ENCODE measurements at places on chromosomes 5 and 9.
A peak's percentile ranks its signal among the peaks of the same experiment; 100 is the strongest.

DNA sequence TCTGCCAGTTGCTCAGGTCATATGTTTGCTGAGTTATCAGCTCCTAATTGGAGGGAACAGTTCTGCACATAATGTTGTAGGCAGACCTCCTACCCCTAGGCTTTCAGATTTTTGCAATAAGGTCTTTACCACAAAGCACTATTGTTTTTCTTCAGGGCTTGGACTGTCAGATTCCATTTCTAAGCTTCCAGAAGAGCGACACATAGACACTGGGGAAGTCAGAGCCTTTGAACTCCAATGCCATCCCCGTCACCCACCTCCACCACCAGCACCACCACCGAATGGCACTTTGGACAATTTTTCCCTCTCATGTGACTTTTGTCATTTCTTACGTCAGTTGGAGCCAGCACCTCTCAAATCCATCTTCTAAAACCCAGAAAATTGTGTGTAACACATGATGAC is 28.3 kb upstream of the SPRY4 start:
- DNase-seq: no peak

- no peak for DNase-seq
Observed at GRCh38 chr5:119323601-119324000, 32.2 kb upstream of the TNFAIP8 start.

GRCh38 chr5:137070521-137070920 is 428.6 kb downstream of the SPOCK1 start:
- no peak for DNase-seq

- no peak for DNase-seq
Observed at GRCh38 chr5:68122439-68123328, 92.9 kb upstream of the PIK3R1 start.

DNA sequence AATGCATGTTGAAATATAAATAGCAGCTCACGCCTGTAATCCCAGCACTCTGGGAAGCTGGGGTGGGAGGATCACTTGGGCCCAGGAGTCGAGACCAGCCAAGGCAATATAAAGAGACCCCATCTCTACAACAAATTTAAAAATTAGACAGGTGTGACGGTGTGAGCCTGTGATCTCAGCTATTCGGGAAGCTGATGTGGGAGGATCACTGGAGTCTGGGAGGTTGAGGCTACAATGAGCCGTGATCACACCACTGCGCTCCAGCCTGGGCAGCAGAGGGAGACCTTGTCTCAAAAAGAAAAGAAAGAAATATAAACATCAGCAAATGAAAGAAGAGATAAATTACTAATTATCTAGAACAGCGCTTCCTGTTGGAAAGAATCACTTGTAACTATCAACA is 105.0 kb downstream of the MAPKAP1 start:
- DNase-seq: no peak

DNA sequence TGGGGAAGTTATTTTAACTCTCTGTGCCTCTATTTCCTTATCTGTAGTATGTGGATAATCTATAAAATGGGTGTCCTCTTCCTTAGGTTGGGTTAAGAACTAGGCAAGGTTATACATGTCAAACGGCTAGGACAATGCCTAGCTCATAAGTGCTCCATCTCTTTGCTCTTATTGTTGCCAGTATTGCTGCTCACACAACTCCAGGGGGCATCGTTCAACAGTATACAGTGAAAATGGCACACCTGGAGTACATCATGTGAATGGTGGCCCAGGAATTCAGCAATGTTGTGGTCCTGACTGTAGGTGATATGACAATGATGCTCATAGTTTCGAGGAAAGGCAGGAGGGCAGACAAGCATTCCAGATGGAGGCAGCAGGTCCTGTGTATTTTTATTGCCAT is 30.1 kb downstream of the SLIT3 start:
- DNase-seq: no peak

- DNase-seq: no peak
Observed at GRCh38 chr5:81848362-81848880, 97.5 kb upstream of the SSBP2 start.

DNA sequence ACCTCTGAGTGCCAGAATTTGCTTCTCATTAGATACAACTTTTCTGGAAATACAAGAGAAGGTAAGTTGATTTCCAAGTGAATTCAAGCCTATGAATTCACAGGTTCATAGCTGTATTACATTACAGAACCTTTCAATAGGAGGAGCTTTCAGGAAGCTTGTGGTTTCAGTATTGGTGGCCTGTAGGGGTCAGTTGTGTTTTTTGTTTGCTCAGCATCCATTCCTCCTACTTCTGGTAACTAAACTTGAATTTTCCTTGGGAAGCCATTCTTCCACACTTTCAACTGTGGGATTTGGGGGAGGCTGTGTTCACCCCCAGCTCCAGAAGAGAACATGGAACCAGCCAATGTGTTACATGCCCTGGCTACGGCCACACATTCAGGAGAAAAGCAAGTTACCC is 5.6 kb upstream of the CYSTM1 start:
- peak; percentile 29 for DNase-seq

DNA sequence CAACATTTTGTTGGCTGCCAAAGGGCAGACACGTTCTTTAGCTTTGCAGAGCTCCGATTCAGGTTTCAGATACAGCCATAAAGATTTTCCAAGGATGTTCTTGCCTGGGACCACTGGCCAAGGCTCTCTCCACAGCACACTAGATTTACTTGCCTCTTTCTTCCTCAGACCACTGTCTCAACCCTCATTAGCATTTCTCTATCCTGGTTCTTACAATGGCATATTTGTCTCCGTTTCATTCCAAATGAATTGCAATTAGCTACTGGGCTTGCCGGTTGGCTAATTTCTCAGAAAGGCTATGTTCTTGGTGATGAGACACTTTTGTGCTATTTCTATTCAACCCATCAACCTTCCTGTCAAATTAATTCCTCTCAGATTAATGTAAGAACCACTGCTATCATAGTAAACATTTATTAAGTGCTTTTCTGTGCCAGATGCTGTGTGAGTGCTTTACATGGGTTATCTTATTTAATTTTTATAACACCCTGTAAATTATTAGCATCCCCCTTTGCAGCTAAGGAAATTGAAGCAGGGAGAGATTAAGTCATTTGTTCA is 118.4 kb upstream of the NR3C1 start:
- DNase-seq: no peak

DNA sequence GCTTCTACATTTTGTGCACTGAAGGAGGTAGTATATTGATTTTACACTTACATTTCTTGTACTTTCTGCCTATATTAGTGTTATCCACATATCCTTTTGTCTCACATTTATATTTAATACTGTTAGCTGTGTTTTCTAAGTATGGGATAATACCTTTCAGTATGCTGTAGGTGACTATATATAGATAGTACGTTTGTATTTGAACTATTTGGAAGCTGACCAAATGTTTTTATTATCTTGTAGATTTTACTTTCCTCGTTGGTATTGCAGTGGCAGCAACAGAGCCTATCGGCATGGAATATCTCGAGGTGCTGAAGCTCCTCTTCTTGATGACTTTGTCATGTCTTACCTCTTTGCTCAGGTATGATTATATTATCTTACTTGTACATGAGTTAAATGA is 59.1 kb downstream of the JAK2 start:
- DNase-seq: no peak

GRCh38 chr9:115988701-115989100 is 164.9 kb upstream of the PAPPA start:
- DNase-seq: no peak

DNA sequence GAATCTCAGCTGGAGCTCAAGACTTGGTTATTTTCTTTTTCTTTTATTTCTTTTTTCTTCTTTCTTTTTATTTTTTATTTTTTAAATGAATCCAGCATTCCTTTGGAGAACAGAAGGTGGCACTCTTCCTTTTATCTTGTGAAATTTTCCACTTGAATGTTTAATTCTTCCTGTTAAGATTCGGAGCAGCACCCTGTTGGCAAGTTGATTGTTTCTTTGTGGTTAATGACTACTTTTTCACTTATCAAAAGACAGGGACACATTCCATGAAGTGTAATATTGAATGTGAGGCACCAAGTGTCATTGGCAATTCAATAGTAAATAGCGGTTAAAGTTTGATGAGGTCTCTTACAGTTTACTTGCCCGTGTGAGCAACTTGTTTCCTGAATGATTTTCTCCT is 240.5 kb upstream of the CHD1 start:
- no peak for DNase-seq

GRCh38 chr5:21594566-21594965 is 1258.6 kb downstream of the CDH12 start:
- DNase-seq: no peak

GRCh38 chr5:28415791-28416443 is 1377.5 kb upstream of the CDH9 start:
- no peak for DNase-seq

DNA sequence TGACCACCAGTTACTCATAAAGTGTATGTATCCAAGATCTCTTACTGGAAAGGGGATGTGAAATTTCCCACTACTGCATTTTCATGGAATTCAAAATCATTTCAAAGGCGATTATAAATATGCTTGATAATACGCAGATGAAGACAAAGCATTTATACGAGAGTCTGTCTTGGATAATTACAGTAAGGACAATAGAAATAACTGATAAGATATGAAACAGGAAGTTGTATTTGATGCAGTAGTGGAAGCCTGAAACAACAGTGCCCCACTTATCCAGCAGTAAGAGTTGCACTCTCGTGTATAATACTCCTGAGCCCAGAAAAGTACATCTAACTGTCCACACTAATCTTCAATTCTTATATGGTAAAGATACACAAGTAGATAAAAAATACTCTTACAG is 188.7 kb upstream of the POU5F2 start:
- no peak for DNase-seq

DNA sequence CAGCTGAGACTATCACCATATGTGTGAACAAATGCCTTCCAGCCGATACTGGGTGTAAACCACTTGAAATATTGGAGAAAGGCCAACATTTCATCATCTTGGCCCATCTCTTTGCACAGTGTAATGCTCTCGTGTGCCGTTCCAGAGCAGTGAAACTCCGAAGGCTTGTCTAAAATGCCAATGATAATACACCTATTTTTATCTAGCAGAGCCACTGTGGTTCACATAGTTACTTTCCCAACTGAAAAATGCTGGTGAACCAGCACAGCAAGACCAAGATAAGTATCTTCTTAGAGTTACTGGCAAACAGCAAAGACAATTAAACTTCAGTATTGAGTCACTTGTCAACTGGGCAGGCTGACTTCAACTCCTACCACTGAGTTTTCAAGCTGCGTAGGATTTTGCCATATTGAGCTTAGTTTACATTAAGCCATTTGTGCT is 379.9 kb upstream of the ACTBL2 start:
- DNase-seq: no peak

DNA sequence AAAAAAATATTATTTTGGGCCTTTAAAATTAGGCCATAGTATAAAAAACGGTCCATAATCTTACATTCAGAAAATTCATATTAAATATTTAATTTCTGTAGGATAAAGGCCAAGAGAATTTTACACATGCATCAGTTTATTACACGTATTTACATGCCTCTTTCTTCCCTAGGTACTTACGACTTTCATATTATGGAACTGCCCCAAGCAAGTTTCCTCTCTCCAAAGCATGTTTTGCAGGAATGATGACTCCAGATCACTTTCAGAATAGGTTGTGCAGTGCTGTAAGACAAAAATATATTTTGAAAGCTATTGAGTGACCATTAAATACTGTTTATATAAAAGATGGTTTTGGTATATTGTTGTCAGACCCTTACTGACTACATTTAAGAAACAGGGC is 61.8 kb downstream of the WDR36 start:
- DNase-seq: no peak

GRCh38 chr9:78103971-78104433 is 72.4 kb upstream of the GNAQ start:
- DNase-seq: peak; percentile 98

DNA sequence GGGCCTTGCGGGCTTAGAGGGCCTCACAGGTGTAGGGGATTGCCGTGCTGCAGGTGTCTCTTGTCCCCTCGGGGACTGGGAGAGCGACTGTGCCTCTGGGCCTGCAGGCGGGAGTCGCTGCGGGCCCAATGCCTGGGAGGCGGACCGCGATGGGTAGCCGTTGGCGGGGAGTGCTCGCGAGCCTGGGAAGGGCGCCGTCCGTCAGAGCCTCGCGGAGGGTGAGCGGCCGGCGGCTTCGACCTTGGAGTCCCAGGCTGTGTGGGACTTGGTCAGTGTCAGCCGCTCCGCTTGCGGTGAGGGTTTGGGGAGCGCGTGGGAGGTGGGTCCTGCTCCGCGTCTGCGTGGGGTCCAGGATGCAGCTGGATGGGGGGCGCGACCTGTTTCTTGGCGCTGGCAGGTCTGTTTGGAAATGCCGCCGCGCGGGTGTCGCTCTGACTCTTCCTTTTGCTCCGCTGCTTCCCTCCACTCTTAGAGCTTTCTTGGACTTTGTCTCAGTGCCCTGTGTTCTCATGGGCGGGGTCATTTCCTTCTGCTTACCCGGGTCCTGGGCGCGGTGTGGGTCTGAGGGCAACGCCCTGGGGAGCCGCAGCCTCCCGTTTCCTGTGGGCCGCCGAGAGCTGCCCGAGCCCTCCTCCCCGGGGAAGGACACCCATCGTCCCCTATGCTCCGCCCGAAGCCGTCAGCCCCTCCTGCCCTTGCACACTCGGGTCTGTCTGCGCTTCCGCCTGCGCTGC is 88.9 kb upstream of the CACNA1B start:
- no peak for DNase-seq

DNA sequence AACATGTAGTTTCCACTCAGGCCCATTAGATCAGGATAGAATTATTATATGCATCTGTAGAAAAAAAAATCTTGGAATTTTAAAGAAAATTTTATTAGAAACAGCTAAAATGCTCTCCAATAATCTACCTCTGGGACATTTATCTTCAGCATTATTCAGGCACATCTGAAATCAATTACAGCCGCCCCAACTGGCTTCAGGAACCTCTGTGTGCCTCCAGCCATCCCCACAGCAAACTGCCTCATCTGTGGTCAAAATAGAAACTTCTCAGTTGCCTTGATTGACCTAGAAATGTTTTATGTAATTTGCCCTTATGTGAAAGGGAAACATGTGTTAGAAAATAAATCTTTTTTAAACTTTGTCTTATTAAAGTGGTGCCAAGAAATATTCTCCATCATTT is 120.1 kb upstream of the LPAR1 start:
- no peak for DNase-seq

GRCh38 chr9:108073823-108074222 is 584.3 kb upstream of the KLF4 start:
- no peak for DNase-seq

GRCh38 chr9:131690462-131690861 is 49.4 kb downstream of the RAPGEF1 start:
- no peak for DNase-seq

DNA sequence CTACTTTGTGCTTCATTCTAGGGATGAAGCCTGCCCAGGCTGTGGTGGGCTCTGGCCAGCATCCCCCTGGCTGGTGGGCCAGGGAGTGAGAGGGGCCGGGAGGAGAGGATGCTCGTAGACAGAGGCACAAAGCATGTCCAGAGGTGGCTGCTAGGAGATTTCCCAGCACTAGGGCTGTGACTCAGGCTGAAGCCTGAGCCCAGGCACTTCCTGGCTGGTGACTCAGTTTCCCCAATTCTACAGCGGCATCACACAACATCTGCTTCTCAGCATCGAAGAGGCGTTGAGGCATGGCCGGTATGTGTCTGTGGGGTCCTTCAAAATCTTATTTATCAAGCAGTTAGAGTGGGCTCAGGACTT is 55.6 kb downstream of the DUSP1 start:
- DNase-seq: no peak

Measured in AML-193 (cell line).